ENCODE measurements at places on chromosomes 11 and 22.

- DNase-seq = no peak
Measured at GRCh38 chr11:11320825-11321224, 32.2 kb downstream of the CSNK2A3 start.

DNA sequence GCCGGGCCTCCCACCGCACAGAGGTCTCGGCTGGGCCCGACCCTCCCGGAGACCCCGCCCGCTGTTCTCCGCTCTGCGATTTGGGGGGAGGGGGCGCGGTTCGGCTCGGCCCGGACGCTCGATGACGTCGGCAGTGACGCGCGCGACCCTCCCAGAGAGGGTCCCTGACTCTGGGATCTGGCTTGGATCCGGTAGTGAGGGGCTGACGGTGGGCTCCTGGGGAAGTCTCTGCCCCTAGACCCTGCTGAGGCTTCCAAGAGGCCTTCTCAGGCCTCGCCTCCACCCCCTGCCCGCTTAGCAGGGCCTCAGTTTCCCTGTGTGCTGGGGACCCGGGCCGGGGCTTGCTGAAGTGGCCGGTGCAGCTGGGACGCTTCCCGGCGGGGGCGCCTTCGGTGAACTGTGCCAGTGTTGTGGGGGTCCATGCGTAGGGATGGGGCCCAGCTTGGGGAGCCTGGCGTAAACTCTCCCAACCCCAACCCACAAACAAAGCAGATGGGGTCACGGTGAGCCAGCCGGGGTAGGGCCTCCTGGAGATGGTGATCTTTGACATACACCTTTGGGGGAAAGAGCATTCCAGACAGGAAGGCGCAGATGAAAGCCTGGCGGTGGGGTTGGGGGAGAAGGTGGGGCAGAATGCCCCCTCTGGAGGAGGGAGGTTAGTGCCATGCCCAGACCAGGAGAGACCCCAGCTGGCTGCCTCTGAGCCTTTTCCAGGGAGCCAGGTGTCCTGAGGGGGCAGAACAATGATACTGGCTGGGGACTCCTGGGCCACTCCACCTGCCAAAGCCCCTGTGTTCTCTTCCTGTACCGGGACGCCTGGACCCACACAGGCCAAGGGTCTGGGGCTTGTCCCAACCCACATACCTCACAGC lies 1.0 kb downstream of the B4GALNT4 start:
- DNase-seq = no peak

GRCh38 chr22:21622011-21622918 lies 7.6 kb downstream of the YDJC start:
- DNase-seq = no peak

GRCh38 chr22:24841261-24841660 lies 35.2 kb downstream of the SGSM1 start:
- DNase-seq = no peak

GRCh38 chr11:86066033-86066432 lies 2.9 kb downstream of the PICALM start:
- DNase-seq = no peak

DNA sequence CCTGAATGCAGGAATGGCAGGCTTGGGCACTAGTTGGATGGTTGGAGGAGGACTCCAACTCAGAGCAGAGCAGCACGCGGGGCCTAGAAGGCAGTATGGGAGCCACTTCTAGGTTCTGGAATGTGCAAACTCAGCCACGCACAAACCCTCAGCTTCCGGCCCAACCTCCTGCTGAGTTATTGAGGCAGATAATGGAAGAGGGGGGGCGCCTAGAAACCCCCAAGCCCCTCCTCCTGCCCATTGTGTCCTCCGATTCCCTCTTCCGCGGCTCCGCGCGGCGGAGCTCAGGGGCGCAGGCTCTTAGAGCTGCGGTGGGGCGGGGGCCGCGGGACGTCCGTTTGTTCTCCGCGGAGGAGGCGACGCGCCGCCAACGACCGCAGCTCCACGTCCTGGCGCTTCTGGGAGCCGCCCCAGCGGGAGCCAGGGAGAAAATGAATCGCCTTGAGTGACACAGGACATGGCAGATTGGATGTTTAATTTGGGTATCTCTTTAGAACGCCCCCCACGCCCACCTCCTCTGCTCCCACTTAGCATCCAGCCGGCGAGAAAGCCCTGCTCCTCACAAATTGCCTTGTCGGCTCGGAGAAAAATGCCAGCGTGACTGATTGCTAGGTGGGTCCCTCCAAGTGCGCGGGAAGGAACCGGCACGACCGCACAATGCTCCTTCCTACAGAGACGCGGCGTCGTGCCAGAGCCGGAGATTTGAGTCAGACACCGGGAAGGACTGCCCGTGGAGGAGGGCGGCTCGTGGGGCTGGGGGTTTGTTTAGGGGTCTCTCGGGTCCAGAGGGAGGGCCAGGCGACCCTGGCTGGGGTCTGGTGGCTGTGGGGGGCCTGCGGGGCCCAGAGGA lies 144.6 kb downstream of the NECTIN1 start:
- no peak for DNase-seq

GRCh38 chr11:77179048-77179447 lies 51.0 kb downstream of the MYO7A start:
- DNase-seq = no peak

DNA sequence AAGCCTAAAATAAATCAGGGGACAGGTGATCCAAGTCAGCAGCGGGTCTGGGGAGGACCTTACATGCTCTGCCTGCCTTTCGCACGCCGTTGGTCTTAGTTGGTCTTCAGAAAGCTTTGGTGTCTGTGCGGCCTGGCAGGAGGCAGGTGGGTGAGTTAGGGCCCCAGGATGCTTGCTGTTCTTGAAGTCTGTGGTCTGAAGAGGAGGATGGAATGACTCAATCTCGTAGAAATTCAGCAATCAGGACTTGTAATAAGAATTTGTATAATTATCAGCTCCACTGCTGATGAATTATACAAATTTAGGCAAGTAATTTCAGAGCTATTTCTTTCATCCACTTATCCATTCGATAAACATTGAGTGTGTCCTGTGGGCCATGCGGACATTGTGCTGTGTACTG lies 138.5 kb downstream of the FEZ1 start:
- no peak for DNase-seq

DNA sequence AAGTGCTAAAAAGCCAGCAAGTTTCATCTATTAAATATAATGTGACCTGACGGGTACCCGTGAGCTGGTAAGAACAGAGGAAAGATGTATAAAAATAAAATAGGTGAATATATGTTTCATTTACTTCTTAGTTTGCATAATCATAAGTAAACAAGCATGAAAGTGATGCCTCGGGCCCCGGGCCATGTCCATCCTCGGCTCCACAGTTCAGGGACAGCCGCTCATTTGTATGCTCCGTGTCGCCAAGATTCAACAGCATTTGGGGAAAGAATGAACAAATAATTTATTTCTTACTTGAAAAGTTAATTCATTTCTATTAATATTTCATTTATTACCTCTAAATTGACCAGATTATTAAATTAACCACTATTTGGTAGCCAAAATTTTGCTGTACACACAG lies 251.8 kb downstream of the NTM start:
- DNase-seq = no peak

DNA sequence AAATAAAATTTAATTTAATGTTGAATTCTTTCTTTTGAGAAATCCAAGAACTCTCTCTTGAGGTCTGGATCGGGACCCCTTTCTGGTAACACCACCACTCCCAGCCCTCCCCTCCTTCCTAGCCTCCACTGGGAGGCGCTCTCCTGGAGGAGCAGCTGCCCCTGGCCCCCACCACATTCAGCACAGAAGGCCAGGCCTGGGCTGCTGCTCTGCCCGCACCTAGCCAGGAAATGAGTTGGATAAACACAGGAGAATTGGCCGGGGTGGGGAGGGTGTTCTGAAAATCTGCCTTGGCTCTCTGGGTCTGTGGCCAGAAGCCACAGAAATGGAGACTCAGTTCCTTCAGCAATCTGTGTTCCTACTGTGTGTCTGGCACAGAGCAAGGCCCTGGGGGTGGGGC lies 31.2 kb downstream of the C22orf42 start:
- no peak for DNase-seq

GRCh38 chr11:44143987-44144909 lies 48.8 kb downstream of the EXT2 start:
- no peak for DNase-seq

GRCh38 chr22:32618441-32619140 lies 144.0 kb downstream of the FBXO7 start:
- no peak for DNase-seq

- DNase-seq = no peak
Measured at GRCh38 chr11:128367573-128367972, 219.8 kb downstream of the ETS1 start.

- DNase-seq = no peak
Measured at GRCh38 chr11:8442301-8442700, 151.7 kb downstream of the STK33 start.

DNA sequence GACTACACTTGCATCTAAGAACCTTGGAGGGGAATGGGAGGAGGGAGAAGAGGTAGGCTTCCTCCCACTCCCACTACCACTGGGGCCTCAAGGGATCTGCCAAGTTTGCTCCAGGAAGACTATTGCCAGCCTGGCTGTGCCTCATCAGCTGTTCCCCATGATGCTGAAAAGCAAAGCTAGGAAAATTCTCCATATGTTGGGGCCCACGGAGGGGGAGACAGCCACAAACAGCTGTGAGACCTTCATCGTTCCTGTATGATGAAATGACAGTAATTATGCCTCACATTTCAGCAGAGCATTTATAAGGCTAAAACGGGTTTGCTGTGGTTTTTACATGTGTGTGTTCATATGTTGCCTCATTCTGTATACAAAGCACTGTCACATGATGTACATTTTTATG lies 6.7 kb downstream of the DSCAML1 start:
- DNase-seq = no peak

GRCh38 chr11:27431808-27432207 lies 40.8 kb downstream of the LGR4 start:
- DNase-seq = no peak

GRCh38 chr11:95922099-95922498 lies 1.8 kb downstream of the MTMR2 start:
- no peak for DNase-seq

DNA sequence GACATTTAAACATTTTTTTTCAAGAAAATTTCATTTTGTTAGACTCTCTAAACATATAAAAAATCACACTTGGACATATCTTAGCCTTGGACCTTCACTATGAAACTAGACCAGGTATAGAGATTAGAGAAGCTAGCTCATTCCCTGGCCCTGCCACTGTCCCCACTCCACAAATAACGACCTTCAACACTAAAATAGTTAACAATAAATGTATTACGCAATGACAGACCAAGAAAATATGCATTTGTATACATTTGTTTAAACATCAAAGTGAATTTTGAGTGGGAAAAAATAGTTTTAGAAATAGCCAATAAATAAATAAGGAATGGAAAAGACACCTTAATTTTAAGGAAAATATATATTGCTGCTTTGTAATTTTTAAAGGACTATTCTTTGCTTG lies 20.9 kb downstream of the OR5J2 start:
- DNase-seq = no peak

DNA sequence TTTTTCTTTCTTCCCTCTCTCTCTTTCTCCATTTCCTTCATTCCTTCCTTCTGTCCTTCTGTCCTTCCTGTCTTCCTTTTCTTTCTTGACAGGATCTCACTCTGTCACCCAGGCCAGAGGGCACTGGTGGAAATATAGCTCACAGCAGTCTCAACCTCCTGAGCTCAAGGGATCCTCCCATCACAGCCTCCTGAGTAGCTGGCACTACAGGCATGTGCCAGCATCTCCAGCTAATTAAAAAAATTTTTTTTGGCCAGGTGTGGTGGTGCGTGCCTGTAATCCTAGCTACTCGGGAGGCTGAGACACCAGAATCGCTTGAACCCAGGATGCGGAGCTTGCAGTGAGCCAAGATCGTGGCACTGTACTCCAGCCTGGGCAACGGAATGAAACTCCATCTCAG lies 4.8 kb upstream of the DUSP8 start:
- DNase-seq = no peak

DNA sequence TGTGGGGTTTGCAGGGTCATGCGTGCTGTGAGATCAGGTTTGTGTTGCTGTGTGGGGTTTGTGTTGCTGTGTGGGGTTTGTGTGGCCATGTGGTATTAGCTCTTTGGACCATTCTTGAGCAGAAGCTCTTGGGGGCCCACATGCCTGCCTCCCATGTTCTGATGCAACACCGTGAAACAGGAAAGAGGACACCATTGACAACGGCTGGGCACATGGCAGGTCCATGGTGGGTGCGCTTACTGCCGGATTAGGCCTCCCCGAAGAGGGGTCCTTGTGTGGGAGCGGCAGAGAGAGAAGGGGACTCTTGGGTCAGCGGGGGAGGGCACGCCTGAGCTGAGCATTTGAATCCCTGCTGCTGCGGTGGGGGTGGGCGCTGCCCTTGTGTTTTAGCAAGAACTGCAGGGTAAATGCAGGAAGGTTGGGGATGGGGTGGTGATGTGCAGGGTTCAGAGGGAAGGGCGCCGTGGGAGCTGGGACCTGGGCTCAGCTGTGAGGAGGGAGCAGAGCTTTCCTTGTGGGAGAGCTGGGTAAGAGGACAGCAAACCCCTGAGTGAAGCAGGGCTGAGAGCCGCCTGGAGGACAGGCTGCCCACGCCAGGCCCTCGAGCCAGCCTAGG lies 361.5 kb downstream of the TBC1D22A start:
- DNase-seq = no peak

GRCh38 chr11:106917973-106918372 lies 100.3 kb downstream of the GUCY1A2 start:
- DNase-seq = no peak

DNA sequence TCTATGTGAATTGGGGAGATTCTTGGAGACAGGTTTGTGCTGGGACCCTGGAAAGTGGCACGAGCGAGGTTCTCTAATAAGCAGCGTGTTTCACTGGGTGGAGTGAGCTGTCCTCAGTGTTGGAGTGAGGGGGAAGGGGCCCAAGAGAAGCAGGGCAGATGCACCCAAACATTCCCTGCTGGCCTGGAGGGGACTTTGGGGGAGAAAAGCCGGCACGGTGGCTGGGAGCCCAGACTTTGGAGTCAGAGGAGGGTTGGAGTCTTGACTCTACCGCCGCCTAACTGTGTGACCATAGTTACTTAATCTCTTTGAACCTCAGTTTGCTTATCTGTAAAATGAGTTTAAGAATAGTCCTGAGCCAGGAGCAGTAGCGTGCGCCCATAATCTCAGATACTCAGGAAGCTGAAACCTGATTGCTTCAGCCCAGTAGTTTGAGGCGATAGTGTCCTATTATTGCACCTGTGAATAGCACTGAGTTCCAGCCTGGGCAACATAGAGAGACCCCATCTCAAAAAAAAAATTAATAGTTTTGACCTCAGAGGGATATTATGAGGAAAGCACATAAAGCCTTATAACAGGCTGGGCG lies 614 bp downstream of the NR1H3 start:
- DNase-seq = no peak

- no peak for DNase-seq
Measured at GRCh38 chr11:118339281-118339961, 3.1 kb downstream of the CD3D start.

- peak; percentile 52 for DNase-seq
Measured at GRCh38 chr11:26297189-26297975, 34.5 kb upstream of the ANO3 start.

Data from LoVo (cell line).